ENCODE measurements at places on chromosomes 2 and 18.

- no peak for DNase-seq
Measured at GRCh38 chr2:145091967-145092366, 572.0 kb upstream of the ZEB2 start.

- no peak for DNase-seq
Measured at GRCh38 chr18:36650906-36651305, 177.9 kb downstream of the TPGS2 start.

DNA sequence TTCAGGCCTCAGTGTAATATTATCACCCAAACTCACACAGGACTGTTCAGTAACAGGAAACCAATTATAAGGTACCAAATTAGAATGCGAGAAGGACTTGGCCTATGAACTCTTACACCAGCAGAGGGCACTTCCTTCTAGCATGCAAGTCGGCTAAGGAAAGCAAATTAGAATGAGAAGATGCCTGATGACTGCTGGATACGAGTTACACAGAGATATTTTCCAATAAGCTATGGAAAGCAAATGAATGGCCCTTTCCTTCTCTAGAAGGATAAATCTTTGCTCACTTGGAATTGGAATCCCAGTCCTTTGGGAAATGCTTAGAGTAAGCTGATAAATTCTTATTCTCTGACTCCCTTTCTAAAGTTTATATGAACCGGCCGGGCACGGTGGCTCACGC lies 109.8 kb downstream of the AP1S3 start:
- peak; percentile 49 for DNase-seq

DNA sequence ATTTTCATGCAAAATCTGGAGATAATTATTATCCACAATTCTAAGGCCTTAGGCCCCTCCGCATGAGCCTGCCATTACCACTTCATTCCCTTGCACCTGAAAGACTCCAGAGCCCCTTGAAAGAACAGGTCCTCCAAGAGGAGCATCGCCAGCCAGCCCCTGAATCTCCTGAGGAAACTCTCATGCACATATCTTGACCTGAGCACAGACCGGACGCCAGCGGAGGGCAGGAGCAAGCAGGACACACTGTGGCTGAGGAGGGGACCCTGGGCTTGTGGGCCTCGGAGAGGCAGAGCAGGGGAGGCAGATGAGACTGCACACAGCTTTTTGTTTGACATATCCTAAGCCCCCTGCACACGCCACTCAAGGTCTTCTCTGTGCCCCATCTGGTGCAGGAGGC lies 13.6 kb upstream of the ADNP2 start:
- DNase-seq: no peak

GRCh38 chr2:231170055-231170454 lies 28.4 kb upstream of the ARMC9 start:
- no peak for DNase-seq

DNA sequence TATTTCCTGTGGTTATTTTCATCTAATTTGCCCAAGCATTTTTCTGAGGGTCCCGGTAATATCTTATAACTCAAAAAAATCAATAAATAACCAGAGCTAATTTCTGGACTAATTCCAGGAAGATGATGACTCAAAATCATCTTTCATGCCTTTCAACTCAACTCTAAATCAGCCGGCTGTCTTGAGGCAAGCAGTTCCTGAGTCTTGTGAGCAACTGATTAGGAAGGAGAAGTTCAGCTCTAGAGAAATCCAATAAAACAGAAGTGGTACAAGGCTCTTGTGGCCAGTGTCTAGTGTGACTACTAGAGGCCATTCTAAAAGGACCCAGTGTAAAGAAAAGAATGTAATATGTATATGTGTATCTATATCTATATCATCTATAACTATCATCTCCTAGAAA lies 890.4 kb downstream of the TRIB2 start:
- no peak for DNase-seq

- peak; percentile 40 for DNase-seq
Measured at GRCh38 chr2:15732341-15733077, 140.8 kb downstream of the DDX1 start.

Measured in GM12864 (cell line).